ENCODE measurements at places on chromosomes 1 and 21.

DNA sequence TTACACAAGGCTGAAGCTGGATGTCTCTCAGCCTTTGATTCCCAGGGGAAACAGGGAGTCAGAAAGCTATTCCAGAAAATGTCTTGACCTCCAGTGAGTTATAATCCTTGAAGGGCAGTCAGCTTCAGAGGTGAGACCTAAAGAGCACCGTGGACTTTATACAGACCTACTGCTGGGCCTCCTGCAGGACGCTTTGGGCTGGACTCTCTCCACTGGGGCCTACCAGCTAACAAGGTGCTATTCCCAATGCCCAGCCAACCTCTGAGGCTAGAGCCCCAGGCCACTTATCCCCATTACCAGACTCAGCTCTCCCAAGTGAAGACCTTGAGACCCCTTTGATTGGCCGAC is 6.6 kb downstream of the SETD4 start:
- no peak for DNase-seq

DNA sequence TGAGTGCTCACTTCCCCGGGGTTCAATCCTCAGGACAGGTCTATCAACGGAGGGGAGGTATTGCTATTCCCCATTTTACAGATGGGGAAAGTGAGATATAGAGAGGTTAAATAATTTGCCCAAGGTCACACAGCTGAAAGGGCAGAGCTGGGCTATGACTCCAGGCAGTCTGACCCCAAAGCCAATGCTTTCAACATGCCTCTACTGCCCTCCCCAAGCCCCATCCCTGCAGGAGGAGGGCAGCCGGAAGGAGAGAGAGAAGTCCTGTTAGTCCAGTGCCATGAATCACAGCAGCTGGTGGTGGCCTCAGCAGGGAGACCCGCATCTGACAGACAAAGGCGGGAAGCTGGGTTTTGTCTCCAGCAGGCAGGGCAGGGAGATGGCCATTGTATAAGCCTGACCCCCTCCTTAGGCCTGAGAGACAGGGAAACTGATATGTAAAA is 20.0 kb upstream of the CLIC4 start:
- DNase-seq = peak; percentile 60

GRCh38 chr1:151242442-151242841 is 12.1 kb upstream of the PSMD4 start:
- DNase-seq = no peak

- no peak for DNase-seq
Measured at GRCh38 chr1:87549738-87550137, 221.1 kb downstream of the LMO4 start.

- DNase-seq = no peak
Measured at GRCh38 chr1:22808186-22808675, 97.6 kb downstream of the EPHB2 start.

DNA sequence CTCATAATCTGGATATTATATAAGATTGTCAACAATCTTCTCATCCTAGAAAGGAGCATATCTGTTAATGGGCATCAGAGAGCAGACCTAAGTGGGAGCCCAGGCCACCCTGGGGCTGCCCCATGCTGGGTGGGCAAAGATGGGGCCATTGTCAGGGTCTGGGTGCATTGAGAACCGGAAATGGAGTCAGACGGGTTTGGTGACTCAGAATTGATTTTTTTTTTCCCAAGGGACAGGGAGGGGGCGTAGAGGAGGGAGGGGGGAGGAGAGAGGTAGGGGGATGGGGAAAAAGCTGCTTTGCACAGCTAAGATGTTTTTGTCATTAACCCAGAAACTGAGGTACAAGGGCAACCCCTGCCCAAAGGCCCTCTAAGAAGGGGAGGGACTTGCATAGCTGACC is 1.3 kb downstream of the ATXN7L2 start:
- DNase-seq = no peak

- DNase-seq = no peak
Measured at GRCh38 chr1:159040893-159041724, 31.4 kb downstream of the IFI16 start.

- no peak for DNase-seq
Measured at GRCh38 chr21:27077501-27077900, 110.6 kb upstream of the ADAMTS5 start.

- no peak for DNase-seq
Measured at GRCh38 chr1:3924825-3925220, 24.8 kb upstream of the C1orf174 start.

DNA sequence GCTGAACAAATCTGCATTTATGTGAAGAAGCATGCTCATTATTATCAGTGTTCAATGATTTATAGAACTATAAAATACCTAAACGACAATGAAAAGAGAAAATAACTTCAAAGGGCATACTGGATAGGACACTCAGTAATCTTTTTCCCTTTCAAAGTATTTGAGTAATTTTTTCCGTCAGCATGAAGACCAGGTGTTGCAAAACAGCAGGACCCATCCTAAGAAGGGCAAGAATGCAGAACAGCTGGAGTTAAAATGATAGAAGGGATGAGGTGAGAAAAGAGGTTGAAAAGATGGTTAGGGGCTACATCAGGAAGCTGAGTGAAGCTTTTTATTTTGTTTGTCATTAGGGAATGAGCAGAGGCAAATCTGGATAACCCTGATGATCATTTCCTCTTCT is 7.1 kb upstream of the RGS18 start:
- DNase-seq = no peak

DNA sequence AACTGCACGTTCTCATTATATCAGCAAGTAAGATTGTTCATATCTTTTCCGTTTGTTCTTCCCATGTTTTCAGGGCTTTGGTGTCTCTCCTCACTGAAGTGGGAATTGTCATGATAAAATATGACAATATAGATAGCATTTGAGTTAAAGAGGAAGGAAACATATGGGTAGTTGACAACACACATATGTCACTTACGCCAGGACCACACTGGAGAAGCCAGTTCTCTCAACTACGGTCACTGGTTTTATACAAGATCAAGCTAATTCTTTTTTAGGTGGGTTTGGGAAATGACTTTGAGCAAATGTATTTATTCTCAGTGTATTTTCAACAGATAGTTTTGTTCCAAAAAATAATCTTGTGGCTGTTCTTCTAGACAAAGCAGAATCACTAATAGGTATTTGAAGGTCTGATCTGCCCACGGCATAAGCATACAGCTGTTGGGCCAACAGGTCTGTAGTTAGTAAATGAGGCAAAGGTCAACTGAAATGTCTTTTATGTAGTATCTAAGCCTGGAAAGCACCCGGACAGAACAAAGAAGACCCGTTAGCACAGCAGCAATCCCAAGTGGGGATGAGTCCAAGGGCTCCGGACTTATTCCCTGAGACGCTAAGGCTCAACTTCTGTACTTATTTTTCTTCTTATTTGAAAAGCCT is 433.6 kb upstream of the ZP4 start:
- no peak for DNase-seq

- DNase-seq = no peak
Measured at GRCh38 chr21:44529011-44529421, 11.0 kb downstream of the KRTAP10-1 start.

GRCh38 chr1:97906567-97907241 is 14.1 kb downstream of the DPYD start:
- no peak for DNase-seq

DNA sequence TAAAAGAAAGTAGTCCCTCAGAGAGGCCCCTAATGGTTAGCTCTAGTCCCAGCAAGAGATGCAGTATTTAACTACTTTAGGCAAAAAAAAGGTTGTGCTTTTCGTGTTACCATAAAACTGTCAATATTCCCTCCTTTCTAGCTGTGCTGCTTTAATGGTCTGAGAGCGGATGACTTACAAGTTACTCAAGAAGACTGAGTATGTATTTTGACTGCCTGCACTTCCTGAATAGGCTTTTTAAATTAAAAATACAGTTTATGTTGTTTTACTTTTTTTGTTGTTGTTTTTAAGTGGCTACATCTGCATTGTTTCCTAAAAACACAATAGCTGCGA is 152.2 kb downstream of the NFIA start:
- no peak for DNase-seq

DNA sequence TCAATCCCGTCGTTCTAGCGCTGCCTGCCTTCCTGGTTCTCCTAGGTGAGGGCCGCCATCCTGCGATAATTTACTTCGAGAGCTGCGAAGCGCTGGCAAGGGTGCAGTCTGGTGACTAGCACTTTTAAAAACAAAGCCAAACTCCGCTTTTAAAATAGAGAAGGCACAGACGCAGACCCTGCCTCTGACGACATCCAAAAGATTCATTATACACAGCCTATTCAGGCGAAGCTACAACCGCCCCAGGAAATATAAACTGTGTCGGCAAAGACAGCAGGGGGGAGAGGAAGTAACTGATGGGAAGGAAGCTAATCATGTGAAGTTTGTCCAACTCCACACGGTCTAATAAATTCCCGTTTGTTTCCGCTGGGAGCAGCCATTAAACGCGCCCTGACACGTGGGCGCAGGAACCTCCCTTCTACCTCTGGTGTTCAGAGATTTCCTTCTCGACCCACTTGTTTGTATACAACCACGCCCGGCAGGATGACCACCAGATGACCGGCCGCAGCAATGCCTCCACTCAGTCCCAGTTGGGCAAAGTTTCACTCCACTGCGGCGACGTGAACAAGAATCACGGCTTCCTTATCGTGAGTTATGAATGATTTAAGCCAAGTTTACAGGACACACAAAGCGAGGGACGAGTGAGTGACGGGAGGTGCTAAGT is 1.3 kb downstream of the GNG12 start:
- peak; percentile 67 for DNase-seq

DNA sequence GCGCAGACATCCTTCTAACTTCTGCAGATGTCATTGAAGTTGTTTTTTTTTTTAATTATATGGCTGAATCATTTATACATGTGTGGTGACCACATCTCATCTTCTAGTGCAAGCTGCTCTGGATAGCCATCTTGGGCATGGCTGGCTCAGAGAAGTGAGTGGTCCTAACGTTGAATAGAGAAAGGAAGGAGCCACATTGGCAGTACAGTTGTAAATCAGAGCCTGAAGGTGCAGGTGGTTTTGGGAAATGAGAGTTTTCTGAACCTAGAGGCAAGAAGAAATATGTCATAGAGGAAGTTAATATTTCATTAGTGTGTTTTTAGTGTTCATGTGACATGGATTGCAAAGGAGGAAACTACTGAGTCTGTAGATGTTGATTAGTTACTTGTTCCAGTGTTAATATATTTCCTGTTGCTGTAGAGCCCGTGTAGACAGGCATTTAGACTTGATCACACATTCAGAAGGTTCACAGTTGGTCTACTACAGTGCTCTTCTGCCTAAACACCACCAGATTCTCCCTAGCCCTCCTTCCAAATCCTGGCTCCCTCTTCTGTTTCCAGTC is 163.7 kb downstream of the ROR1 start:
- DNase-seq = no peak

DNA sequence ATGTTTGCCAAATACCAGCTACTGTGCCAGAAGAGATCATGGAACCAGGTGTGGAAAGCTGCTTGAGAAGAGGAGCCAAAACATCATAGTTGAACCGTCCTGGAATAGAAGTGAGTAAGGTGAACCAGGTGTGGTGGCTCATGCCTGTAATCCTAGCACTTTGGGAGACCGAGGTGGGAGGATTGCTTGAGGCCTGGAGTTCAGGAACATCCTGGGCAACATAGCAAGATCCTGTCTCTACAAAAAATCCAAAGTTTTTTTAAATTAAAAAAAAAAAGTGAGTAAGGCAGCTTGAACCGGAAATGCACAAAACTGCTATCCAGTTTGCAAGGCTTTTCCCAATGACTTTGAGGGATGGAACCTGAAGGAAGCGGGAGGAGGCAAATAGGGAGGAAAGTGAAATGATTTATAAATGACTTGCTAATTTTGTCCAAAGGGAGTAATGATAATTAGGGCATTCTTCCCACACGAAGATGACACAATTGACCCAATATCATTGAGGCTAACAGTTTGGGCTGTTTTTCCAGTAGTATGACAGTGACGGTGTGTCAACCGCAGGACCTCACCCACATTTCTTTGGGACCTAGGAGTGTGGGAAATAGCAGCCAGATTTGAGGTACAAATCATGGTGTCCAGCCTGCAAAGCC is 1.5 kb upstream of the CNN3 start:
- DNase-seq = no peak

GRCh38 chr1:100847361-100848082 is 47.1 kb downstream of the EXTL2 start:
- no peak for DNase-seq

DNA sequence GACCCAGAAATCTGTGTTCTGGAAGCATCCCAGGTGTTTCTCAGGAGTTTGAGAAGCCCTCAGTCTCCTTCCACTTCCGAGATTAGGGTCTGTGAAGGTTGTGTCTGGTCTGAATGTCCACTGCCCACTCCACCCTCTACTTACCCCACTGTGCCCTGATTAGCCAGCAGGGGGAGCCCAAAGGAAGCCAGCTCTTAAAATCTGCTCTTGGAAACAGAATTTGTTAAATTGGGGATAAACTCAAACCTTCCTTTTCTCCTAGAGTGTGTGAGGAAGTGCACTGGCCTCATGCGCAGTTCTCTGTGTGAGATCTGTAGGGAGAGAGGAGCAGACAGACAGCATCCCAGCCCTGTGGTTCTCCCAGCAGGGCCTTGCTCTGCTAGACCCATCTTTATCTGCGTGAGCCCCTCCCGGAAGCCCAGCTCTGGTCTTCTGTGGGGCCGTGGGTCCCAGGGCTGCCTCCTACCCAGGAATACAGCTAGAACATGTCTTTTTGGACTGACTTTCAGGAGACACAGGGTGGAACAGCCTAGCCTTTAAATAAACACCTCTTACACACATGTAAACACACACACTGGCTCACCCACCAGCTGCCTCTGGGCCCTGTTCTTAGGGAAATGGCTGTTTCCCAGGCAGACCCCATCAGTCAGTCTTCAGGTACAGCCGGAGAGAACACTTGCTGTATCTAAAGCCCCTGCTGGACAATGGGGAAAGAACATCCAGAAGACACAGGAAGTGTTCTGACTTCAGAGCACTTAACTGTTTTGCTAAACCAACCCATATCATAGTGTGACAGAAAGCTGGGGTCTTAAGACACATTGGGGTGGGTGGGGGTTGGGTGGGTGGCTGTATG is 52.2 kb downstream of the SMYD2 start:
- peak; percentile 31 for DNase-seq

DNA sequence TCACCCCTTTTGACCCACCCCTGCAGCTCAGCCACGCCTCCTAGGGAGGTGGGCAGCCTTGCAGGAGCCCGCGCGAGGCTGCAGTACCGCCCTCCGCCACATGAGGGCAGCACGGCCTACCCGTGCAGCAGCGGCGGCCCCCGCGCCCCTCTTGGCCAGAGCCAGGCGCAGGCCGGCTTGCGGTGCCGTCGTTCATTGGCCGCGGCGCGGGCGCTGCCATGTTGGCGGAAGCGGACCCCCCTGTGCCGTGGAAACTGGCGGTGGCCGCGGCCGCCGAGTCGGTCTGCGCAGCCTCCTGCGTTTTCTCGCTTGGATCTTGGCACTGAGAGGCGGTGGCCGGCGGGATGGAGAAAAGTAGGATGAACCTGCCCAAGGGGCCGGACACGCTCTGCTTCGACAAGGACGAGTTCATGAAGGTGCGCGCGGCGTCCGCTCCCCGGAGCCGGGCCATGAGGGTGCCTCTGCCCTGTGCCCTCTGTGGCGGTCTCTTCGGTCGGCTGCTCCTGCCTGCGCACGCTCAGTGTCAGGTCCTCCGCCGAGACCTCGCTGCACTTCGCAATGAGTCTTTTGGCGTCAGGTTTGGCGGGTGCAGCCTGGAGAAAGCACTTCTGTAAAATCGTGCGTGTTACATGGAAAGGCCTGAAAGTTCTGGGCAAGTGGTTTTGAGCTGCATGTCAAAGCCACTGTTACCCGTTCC is at the start of gene COG2:
Gene COG2 (plus strand): TSS at position 219 of the 697 bp plus-strand sequence. CDS start 126 bp downstream, at position 345.
- peak; percentile 92 for DNase-seq

GRCh38 chr1:233459968-233460367 is 132.4 kb downstream of the MAP3K21 start:
- DNase-seq = no peak

- no peak for DNase-seq
Measured at GRCh38 chr1:67110352-67110751, 24.4 kb downstream of the C1orf141 start.

GRCh38 chr1:51044199-51044598 is 57.8 kb upstream of the C1orf185 start:
- DNase-seq = no peak

Measured in H54 (cell line).